ENCODE measurements at places on chromosomes 3 and 15.

GRCh38 chr3:36741285-36741684 lies 23.1 kb downstream of the DCLK3 start:
- DNase-seq = no peak

GRCh38 chr3:16460273-16460672 lies 53.2 kb downstream of the RFTN1 start:
- no peak for DNase-seq

DNA sequence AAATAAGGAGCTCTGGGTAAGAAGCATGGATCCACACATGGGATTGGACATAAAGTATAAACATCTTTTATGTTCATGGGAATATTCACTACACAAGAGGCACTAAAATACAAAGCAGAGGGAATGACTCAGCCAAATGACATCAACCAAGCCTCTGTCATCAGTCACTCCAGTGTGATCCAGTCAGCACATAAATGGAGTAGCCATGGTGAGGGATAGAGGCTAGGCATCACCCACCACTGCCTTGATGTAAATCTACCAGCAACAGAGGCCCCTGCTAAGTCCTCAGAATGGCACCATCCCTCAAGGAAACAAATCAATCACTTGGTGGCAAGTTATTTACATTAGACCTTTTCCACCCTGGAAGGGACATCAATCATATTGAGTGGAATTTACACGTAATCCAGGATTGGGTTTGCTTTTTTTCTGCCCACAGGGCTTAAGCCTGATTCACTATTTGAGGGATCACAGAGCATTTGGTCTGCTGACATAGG lies 27.2 kb downstream of the VEPH1 start:
- DNase-seq = no peak

GRCh38 chr3:182925944-182926337 lies 54.4 kb downstream of the DCUN1D1 start:
- DNase-seq = no peak

DNA sequence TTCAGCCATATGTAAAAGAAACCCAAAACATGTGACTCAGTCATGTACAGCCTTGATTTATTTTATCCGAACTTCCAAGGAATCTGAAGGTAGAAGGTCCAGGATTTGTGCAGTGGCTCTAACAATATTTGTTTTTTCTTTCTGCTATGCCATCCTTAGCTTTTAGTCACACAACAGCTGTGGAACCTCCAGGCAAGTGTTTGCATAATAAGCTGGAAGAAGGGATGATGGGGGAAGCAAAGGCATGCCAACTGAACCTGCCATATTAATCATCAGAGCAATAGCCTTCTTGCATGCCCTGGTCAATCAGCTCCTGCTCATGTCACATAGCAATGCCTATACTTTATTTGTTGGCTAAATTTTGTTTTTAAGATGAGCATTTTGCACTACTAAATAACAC lies 444.7 kb upstream of the ARPP21 start:
- no peak for DNase-seq

DNA sequence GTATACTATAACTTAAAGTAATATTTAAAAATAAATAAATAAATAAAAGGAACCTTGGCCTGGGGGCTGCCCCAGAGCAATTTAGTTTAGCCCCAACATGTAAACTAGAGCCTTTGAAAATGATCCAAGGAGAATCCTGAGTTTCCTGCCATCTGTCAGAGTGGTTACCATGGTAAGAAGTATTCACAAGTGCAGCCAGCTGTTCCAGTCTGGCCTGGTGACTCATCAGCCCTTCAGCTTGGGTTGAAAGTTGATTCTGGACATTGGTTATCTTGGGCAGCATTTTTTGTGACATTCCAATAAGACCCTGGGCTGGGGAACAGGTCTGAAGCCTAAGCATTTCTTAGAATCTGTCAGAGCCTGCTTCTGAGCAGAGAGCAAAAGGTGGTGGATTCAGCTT lies 72.7 kb upstream of the LRTM1 start:
- DNase-seq = no peak

GRCh38 chr3:11304175-11304574 lies 32.0 kb downstream of the ATG7 start:
- no peak for DNase-seq

GRCh38 chr3:178895178-178895789 lies 176.3 kb downstream of the ZMAT3 start:
- no peak for DNase-seq

- DNase-seq = no peak
Observed at GRCh38 chr3:197942956-197943556, 6.9 kb upstream of the RPL35A start.

DNA sequence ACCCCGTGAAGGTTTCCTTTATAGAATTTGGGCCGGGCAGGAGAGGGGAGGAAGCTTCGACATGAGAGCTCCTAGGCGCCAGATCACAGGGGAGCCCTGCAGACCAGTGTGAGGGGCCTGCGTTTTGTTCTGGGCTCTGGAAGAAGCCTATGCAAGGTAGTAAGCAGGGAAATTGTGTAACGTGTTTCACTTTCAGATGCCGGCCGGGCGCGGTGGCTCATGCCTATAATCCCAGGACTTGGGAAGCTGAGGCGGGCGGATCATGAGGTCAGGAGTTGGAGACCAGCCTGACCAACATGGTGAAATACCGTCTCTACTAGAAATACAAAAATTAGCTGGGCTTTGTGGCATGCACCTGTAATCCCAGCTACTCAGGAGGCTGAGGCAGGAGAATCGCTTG lies 65.2 kb downstream of the GABRG3 start:
- DNase-seq = no peak

DNA sequence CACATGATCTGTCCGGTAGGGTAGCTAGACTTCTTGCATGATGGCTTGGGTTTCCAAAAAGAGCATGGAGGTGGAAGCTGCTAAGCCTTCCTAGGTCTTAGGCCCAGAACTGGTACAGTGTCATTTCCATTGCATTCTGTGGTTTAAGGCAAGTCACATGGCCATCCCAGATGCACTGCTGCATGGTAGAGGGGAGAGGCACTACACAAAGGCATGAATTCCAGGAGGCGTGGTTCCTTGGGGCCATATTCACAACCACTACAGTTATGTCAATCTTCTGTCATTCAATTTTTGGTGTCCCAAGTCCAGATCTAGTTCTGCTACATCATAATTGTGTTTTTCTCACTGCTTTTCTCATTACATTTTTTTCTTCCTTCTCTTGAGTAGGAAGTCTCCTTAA lies 122.2 kb upstream of the CHRM5 start:
- DNase-seq = no peak

DNA sequence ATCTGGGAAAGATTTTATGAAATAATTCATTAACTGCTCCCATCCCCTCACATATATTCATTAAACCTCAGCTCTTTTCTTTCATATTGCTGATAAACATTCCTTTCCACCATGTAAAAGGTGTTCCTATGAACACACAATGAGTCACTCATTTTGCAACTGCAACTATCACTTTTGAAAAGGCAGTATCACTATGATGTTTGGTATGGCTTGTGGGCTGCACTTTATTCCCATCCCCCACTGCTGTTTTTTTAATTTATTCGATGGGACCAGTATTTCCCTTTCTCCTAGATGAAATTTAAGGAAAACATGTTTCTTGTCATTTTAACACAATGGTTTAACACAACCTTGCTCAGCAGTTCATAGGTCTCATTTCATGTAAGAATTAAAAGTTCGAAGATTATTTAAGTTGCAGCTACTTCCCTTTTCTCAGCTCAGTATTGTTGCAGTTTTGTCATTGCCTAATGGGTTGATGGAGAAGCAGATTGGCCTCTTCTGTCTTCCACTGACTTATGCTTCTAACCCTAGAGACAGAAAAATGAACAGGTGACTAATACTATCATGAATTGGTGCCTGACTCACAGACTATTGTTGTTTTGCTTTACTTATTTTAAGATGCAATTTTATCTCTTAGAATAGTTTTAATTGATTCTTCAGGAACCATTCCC lies 280.3 kb downstream of the ZPLD1 start:
- DNase-seq = no peak

DNA sequence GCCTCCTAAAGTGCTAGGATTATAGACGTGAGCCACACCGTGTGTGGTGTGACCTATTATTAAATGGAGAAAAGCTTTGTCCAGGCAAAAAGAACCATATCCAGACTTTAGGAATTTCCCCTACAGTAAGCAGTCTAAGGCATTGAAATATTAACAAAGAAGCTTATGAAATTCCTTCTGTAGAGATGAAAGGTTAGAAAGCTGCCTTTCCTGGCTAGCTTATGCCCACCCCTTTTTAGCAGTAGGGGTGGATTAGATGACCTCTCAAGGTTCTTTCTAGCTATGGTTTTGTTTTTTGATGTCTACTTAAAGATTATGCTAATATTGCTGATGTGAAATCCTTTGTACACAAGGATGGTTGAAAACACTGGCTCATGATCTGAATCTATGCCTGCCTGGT lies 13.9 kb downstream of the OXSM start:
- DNase-seq = no peak

DNA sequence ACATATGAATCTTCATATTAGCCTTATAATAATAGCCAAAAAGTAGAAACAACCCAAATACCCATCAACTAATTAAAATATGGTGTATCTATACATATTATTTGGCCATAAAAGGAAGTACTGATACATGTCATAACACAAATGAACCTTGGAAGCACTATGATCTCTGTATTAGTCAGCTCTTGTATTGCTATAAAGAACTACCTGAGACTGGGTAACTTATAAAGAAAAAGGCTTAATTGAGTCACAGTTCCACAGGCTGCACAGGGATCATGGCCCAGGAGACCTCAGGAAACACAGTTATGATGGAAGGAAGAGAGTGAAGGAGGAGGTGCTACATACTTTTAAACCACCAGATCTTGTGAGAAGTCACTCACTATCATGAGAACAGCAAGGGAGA lies 16.0 kb upstream of the CCR2 start:
- no peak for DNase-seq

DNA sequence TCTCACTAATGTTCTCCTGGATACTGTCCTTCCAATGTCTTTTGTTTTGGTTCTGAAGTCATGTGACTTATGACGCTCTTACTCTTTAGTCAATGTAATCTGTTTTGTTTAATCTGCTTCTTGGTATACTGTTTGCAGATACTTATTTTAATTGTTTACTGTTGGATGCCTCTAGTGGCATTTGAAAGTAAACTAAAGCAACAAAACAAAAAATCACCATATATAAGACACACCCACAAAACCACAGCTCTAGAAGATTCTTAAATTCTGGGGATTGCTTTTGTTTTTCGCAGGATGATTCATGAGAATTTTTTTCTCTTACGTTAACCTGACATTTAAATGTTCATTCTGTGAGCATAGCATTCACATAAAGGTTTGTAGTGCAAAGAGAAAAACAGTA lies 16.8 kb downstream of the SLC25A26 start:
- DNase-seq = no peak

GRCh38 chr3:23372285-23372684 lies 169.2 kb downstream of the UBE2E2 start:
- DNase-seq = no peak

DNA sequence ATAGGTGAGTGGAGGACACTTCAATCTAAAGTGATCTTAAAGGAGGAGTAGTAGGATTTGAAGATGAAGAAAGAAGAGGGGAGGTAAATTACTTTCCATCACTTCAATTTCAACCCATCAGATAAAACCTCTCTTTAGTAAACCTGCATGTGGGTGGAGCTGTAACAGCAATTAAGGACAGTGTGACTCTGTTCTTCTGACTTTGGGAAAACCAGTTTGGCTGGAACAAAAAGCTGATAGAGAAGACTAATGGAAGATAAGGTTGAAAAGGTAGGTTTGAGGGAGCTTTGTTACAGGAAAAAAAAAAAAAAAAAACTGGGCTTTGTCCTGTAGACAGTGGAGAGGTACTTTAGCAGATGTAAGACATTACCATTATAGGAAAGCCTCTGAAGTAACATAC lies 4.5 kb upstream of the GSK3B start:
- DNase-seq = no peak

- DNase-seq = no peak
Observed at GRCh38 chr15:61173899-61174689, 55.0 kb downstream of the RORA start.

GRCh38 chr3:12966847-12967605 lies 106.2 kb downstream of the IQSEC1 start:
- no peak for DNase-seq

DNA sequence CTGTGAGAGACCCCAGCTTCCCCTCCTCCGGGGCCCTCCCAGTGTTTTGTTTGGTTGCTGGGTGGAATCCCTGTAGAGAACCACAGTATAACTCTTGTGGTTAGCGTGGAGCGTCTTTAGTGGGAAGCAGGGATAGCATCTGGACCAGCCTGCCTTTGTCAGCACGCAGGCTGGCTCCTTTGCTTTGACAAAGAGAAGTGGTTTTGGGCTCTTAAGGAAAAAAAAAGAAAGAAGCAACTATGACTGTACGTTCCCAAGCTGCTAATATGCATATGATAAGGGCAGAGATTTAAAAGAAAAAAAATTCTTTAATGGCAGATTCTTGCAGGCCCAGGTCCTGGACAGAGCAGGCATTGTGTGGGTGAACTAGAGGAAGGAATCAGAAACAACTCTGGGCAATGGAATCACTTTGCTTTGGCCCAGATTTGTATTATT lies 340.8 kb upstream of the CTDSPL start:
- no peak for DNase-seq

DNA sequence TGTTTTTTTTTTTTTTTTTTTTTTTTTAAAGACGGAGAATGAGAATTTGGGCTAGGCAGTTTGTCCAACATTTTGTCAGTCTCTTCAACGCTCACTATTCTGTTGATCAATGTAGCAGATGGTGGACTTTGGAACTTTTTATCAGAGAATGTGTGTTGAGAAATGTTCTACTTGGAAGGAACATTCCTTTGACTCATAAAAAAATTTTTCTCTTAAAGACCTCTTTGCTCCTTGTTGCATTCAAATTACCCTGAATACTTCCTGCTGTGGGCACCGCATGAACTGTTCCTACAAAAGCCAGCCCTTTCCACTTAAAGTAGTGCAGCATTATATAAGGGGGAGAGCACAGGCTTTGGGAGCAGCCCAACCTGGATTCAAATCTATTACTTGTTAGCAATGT lies 182.9 kb downstream of the AKAP13 start:
- no peak for DNase-seq

- DNase-seq = no peak
Observed at GRCh38 chr15:48049736-48050135, 71.1 kb upstream of the SLC24A5 start.

All from cortex of kidney (tissue), 1 donor.